ENCODE measurements at places on chromosomes 5 and 9.

DNA sequence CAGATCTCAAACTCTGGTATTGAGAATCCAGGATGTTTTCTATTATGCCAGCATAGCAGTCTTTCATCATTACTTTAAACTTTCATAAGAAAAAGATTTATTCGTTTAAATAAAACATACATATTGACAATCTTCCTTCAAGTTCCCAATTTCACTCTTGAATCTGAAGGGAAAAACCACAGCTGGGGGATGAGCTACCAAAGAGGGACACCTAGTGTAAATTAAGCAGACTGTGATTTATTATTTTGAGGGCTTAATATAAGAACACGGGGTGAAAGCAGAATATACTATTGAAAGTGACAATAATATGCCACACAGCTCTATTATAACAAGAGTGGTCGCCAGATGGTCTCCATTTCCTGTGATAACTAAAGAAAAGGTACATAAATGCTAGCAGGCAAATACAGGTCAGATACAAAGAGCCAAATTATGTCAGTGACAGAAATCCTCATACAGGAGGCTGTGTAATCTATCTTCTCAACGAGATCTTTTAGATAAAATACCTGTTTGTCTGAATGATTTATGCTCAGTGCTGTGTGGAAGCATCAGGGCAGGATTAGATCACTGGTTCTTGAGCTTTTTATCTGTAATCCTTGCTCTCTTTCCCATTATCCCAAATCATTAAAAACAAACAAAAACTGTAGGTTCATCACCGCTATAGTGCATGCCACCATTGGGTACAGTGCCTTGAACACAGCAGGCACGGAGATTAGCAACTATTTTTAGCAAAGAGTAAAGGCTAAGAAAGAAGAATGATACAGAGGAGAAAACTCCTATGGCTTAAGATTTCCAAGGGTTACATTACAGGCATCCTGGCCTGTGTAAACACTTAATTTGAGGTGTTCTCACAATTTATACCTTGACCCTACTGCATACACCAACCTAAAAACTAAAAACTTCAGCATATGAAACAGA, 116.6 kb downstream of the DROSHA start:
- DNase-seq, result no peak

DNA sequence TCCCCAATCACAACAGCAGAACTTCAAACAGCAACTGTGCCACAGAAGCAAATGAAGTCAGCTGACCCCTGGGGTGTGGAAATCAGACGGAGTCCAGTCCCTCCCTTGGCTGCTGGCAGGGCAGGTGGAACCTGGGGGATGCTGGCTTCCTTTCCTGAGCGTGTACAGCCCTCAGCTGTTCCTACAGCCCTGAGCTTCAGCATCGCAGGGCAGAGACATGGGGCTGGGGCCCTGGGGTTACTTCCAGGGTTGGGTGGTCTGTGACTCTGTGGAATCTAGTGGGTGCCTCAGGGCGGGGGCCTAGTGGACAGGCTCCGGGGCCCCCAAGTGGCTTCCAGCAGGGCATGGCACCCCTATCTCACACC, 7.3 kb upstream of the RXRA start:
- no peak for DNase-seq

DNA sequence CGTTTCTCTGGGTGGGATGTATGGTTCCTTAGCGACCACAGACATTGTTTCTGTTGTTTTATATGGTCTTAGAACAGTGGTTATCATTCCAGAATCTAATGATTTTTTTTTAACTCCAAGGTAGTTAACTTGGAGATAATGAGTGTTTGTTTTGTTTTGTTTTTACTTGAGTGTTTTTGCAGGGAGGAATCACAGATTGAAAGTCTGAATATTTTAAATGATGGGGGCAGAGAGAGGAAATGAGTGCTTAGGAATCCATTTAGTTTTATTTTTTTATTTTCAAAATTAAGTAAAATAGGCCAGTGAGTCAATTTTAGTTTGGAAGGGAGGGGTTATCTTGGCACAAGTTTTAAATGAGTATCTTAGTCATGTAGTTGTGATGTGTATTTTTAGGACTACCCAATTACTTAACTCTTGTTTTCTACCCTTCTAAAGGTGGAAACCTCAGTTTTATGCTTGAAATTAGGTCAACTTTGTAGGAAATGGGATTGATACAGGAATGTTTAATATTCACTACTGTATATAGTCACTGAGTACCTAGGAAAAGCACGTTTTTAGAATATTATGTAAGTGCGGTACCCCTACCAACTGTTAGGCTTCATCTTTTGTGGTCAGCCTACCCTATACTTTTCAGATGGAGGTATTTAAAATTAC, 2.0 kb downstream of the UBE2R2 start:
- no peak for DNase-seq

DNA sequence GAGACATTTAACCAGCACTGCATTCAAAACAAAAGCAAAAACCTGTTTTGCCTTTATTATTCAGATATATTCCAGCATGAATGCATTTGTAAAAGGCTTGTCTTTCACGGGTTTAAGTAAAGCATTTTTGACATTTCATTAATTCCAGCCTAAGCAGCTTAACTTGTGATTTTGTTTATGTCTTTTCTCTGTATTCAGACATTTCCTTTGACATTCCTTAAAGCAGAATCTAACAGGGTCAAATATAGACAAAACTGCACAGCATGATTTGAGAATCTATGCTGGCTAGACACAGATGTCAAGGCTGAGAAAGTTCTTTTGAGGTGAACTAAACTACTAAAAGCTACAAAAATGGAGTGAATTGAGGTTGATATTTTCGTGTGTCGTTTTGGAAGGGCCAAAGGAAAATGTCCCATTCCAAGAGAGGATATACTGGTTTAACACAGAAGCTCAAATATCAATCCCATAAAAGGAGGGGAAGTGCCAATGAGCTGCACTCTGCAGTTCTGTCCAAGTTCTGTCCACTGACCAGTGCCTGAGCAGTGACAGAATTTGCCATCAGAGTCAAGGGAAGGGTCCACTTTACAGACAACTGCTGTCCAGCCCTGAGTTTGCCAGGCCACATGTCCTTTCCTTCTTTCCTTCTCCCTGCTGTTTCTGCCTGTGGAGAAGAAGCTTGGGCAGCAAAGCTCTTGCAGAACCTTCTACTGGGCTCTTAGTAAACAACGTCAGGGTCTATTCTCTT, 198.7 kb upstream of the KLF9 start:
- DNase-seq, result no peak

GRCh38 chr5:86974955-86975354, 292.7 kb upstream of the RASA1 start:
- DNase-seq, result no peak

- DNase-seq, result no peak
These were observed 120.0 kb upstream of the KLF4 start for GRCh38 chr9:107609547-107609946.
